ENCODE measurements at places on chromosomes 4 and X.

GRCh38 chr4:8701126-8702019, 108.8 kb downstream of the CPZ start:
- no peak for DNase-seq

- DNase-seq: no peak
Measured at GRCh38 chr4:142778430-142778829, 67.7 kb downstream of the INPP4B start.

DNA sequence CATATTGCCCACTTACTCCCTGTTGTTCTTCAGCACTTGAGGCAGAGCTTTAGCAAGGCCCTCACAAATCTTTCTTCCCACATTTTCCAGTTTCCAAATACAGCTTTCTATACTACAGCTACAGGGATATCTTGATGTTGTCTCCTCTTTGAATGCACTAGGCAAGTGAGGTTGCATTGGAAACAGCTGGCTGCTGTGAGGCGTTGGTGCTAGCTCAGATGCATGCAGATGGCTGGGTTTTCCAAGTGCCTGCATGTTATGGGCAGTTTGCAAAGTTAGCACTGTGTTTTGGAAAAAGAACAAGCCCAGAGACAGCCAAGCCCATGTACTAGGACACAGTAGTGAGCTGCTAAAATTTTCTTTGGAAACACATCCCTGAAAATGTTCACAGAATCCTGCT, 315.1 kb upstream of the RASGEF1B start:
- DNase-seq: no peak

GRCh38 chrX:63993936-63994335, 208.9 kb upstream of the ARHGEF9 start:
- DNase-seq: no peak

- DNase-seq: no peak
Measured at GRCh38 chrX:47645530-47645929, 4.8 kb downstream of the ELK1 start.

DNA sequence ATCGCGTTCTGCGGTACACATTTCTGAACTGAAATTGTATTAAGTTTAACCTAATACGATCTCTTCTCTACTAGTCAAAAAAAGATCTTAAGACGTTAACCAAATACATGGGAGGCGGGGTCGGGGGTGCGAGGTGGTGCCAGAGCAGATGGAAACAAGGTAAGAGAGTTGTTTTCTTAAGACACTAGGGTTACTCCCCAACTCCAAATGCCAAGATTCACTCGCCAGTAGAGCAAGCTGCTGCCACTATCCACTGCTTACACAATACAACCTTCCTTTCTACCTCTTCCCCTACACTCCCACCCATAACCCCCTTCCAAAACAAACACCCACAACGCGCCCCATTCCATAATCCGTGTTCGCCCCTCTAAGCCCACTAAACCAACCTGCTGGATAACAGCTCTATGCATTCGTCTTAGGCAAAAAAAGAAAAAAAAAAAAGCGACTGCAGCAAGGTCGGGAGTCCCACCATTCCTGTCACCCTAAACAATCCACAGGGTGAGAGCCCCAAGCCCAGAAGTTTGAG, 1.3 kb downstream of the LCORL start:
- DNase-seq: no peak

GRCh38 chr4:139689093-139689722, 23.6 kb downstream of the MGST2 start:
- no peak for DNase-seq

GRCh38 chr4:38625508-38625907, 38.5 kb upstream of the KLF3 start:
- DNase-seq: no peak

DNA sequence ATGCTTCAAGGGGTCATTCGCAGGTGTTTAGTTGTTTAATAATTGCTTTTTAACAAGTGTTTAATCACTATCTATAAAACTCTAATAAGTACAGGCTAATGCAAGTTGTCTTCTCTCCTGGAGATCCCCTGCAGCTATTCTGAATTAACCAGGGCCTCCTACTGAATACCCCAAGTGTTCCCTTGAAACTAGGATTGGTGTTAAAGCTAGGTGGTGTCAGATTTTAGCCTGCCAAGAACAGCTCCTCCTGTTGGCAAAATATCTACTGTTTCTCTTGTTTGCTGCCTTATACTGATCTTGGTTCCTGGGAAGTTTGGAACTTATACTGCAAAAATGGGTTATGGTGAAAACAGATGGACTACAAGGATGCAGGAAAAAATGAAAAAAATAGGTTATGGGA, 26.1 kb upstream of the TMEM154 start:
- no peak for DNase-seq

GRCh38 chr4:133146574-133147241, 2.4 kb upstream of the PCDH10 start:
- no peak for DNase-seq

GRCh38 chr4:186228514-186228894, 1.2 kb downstream of the KLKB1 start:
- DNase-seq: no peak

DNA sequence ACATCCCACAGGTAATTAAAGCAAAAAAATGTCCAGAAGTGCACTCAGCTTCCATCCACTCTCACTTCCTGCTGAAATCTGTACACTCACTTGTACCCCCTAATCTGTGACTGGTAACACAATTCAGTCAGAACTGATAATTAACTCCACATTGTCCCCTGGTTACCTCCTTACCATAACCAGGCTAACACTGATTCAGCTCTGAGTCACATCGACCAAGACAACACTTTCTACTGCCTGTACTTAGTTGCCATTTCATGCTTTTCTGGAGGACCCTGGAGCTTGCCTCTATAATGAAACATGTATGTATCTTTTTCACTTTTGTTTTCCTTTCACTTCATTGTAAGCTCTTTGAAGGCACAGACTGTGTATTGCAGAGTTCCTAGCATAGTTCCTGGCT, 130.9 kb upstream of the GABRG1 start:
- DNase-seq: no peak

DNA sequence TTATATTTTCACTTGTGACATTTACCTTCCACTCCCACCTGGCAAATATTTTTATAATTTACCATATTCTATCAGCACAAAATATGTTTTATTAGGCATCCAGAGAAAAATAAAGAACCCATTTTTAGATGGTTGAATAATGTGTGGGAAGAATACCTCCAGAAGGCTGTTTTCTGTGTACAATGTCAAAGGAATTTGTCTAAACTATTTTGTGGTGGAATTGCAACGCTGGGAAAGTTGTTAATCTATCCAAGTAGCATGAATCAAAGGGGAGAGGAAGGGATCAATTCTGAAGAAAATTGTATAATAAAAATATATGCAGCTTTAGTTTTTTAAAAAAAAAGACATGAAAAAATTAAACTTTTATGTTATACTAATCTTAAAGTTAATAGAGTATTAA, 706.5 kb downstream of the FSTL5 start:
- DNase-seq: no peak

DNA sequence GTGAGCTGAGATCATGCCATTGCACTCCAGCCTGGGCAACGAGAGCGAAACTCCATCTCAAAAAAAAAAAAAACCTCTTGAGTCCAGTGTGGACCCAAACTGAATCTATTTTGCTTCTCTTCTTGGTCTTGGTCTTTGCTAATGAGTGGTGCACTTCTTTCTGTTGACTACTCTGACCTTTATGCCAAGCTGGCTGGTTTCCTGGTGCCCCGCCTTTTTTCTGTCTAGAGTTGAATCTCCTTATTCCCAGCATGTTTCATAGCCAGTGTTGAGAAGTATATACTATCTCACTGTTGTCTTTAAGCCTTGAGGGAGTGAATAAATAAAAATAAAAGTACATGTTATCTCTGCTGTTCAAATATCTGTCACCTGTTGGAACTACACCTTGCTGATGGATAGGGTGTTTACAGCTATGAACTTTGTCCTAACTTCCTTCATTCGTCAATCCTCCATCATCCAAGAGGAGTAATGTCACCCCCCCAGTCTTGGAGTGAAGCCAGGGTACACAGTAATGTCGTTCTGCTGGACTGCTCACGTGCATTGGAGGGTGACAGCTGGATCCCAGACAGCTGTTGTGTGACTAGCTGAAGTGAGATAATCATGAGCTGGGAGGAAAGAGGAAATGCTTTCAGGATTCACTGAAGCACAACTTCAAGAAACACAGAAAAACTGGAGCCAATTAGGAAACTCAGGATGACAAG, 99.3 kb upstream of the PRKG2 start:
- DNase-seq: no peak

DNA sequence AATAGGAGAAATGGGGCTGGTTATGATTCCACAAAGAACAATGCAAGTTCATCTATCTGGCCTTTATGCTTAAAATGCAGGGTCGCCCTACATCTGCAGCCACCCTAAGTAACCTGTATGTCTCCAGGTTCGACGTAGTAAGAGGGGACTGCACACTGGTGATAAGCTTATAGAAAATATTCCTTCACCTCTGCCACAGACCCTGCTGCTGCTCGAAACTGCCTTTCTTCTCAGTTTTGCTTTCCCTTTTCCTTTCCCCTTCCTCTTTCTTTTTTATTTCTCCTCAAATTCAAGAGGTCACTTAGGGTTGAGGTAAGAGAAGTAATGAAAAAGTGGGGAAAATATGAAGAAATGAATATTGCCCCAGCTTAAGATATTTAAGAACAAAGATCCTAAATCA, 123.5 kb downstream of the DCHS2 start:
- no peak for DNase-seq

DNA sequence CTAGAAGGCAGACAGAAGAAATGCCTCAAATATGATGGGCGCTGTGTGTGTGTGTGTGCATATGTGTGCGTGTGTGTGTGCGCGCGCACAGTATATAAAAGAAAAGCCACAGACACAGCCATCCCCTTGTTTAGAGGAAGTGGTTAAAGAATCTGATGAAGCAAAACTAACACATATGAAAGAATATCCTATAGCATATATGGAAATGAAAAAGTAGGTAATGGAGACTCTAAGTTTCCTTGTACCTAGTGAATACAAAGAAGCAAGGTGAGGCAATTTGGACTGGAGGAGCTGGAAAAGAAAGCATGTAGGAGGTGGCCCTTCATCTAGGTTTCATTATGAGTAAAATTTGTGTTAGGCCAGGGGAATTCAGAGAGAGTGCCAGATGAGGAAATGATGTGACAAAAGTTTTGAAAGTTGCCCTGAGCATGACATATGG, 58.6 kb upstream of the MCF2 start:
- no peak for DNase-seq

- DNase-seq: no peak
Measured at GRCh38 chrX:97401586-97402136, 518.0 kb downstream of the RPA4 start.

- no peak for DNase-seq
Measured at GRCh38 chr4:81421346-81422218, 50.1 kb downstream of the RASGEF1B start.

GRCh38 chr4:89837385-89837992, 528 bp upstream of the SNCA start:
- no peak for DNase-seq

DNA sequence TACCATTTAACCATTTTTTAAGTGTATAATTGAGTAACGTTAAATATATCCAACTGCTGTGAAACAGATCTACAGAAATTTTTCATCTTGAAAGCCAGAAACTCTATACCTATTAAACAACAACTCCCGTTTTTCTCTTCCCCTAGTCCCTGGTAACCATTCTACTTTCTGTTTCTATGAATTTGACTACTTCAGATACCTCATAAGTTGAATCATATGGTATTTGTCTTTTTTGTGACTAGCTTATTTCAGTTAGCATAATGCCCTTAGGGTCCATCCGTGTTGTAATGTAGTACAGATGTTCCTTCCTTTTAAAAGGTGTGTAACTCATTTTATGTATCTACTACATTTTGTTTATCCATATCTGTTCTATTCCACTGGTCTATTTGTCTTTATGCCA, 48.7 kb downstream of the STAG2 start:
- no peak for DNase-seq

DNA sequence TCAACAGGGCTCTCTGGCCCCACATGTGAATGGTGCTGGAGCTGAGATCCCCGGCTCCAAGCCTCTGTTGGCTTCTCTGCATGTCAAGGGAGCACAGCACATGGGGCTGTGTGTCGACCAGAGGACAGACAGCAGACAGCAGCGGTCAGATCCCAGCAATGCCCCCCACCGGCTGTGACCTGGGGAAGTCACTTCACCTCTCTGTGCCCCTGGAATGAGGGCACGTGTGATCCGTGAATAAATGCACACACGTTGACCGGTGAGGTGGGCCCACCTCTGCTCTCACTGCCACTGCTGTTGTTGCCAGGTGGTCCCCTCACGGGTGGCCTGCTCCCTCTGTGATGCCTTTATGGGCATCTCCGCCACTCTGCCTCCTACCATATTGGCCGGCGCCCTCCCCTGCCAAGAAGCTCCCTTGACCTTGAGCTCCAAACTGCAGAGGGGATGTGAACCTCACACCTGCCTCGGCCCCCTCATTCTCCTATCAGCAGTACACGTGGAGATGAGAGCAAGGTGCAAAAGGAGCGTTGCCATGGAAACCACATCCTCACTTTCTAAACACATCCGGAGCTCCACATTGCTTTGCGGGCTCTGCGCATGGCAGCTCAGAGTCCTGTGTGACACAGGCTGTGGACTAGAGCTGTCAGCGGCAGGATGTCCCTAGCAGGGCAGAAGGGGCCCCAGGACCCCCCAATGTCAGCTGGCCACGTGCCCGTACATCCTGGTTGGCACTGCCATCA, 75.4 kb downstream of the ABLIM2 start:
- no peak for DNase-seq

GRCh38 chr4:39892988-39893692, 84.6 kb downstream of the PDS5A start:
- DNase-seq: no peak

GRCh38 chrX:10157032-10157341, 212 bp downstream of the CLCN4 start:
- DNase-seq: no peak

DNA sequence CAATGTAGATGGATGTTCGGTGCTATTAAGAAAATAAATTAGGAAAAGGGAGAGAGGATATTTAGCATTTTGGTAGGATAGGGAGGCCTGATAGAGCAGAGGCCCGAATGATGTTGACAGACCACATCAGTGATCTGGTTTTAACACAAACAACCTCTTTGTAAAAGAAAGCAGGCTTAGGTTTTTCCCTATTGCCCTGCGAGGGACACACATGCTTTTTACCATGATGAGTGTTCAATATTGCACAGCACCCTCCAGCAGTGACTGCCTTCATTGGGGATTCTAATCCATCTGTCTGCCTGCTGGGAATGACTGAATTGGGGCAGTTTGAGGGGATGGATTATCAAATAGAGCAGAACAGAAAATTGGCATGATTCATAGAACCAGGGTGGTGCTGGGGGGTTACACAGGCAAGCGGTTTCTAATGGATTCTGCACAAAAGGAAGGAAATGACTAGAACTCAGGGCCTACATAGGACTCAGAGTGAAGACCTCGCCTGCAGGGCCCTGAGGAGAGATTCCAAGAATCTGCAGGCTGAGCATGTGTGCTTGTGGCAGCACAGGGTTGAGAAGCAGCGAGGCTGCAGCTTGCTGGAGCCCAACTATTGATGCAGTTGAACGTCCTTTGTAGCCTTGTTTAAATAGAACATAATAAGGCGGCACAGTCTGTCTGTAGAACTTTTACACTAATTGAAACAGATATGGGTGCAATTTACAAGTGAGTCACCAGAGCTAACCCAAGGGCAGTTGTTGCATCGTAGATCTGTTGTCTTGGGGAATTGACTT, 58.0 kb downstream of the RHOH start:
- no peak for DNase-seq
